ENCODE measurements at places on chromosomes 4 and X. TPM values are rescaled to one million over a fixed set of nuclear protein-coding genes. Genes with fewer than 3 reads are reported as not detected.

LONRF3 gene
- total RNA-seq, result 3.3 TPM

TNIP3 gene
- total RNA-seq, result 0.71 TPM

GAGE13 gene
- total RNA-seq, result not detected

FAT4 gene
- total RNA-seq, result 1.1 TPM
